ENCODE measurements at places on chromosomes 3 and 15. TPM values are rescaled to one million over a fixed set of nuclear protein-coding genes. Genes with fewer than 3 reads are reported as not detected.

DNA sequence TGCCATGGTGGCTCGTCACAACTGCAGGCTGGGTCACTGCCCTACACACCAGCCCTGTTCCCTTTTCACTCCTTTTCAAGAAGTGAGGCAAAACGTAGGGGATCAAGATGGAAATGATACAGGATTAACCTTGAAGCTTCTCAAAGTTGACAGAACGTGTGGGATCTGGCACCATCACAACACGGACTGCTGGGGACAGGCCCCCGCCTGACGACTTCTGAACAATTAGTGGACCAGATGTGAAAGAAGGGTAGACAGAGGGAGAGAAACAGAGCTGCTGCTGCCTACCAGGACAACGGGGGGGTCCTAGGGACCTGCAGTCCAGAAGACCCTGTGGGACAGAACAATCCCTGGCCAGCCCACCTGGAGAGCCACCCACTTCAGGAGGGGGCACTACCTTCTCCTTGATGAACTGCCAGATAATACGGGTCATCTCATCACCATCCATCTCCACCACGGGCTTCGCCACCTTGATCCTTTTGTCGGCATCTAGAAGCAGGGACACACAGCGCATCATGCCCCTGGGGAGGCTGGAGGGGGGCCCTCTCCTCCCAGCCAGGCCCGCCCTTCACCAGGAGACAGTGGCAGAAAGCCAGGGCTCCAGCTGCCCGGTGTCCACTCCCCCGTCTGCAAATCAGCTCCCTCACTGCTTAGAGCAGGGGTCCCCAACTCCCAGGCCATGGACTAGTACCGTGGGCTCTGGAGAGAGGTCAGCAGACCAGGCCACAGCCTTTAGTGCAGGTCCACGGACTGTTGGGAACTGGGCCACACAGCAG, 10.9 kb downstream of the IDH2 start:
- no peak overlapping the region for H3K27ac ChIP-seq
- DNase-seq: no peak
- peaks cover 4% of the 10 kb centered on the region for H3K4me1 ChIP-seq
- H3K27me3 ChIP-seq: no peaks in the 10 kb centered on the region

LRRC49 gene
- total RNA-seq: 0.16 TPM

- H3K4me1 ChIP-seq: no peaks in the 10 kb centered on the region
- no peak overlapping the region for H3K4me3 ChIP-seq
- H3K36me3 ChIP-seq: peaks cover 12% of the 10 kb centered on the region
- DNase-seq: no peak
- no peak overlapping the region for H3K27ac ChIP-seq
These were observed 6.7 kb downstream of the RFT1 start for GRCh38 chr3:53123510-53123909.

GRCh38 chr3:145286937-145287336, 874.0 kb downstream of the PLOD2 start:
- H3K27ac ChIP-seq: no peak overlapping the region
- no peak for DNase-seq
- no peak overlapping the region for H3K4me3 ChIP-seq
- no peaks in the 10 kb centered on the region for H3K36me3 ChIP-seq
- H3K27me3 ChIP-seq: no peaks in the 10 kb centered on the region
- H3K4me1 ChIP-seq: no peaks in the 10 kb centered on the region

DNA sequence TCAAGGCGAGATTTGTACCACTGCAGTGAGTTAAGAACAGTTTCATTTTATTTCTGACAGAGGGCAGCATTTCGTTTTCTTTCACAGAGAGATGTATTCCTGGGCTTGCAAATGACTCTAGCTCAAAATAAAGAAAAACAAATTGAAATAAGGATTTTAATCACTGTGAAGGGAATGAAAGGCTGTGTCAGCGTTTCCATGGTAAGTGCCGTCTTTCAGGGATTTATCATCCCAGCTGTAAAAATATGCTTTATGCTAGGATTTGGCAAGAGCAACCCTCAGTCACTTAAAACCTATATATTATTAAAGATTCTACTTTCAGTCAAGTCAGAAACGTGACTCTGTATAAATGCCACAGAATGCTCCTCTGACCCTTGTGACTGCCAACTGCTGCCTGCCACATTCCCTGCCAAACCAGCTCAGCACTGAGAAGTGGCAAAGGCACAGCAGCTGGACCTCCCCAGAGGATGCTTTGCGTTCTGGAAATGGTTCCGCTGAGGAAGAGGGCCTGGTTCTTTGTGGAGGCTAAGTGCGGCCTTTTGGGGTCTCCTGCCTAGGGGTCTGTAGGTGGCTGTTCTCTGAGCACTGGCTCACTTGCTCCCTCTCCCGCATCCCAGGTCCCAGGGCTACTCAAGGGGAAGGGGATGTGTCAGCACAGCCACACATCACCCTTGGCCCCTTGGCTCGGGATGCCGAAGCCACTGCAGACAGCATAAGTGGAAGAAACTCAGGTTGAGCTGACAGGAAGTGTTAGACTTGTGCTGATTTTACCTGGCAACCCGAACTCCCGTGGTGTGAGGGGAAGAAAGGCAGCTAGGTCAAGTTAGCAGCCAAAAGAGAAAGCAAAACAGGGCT, 56.6 kb upstream of the POMGNT2 start:
- peaks cover 18% of the 10 kb centered on the region for H3K4me1 ChIP-seq
- no peaks in the 10 kb centered on the region for H3K36me3 ChIP-seq

- DNase-seq: no peak
- no peaks in the 10 kb centered on the region for H3K36me3 ChIP-seq
- H3K4me1 ChIP-seq: peaks cover 35% of the 10 kb centered on the region
- H3K27ac ChIP-seq: peak overlapping the region; percentile 96
- peak overlapping the region; percentile 94 for H3K4me3 ChIP-seq
These were observed 785 bp upstream of the IFT57 start for GRCh38 chr3:108222853-108223565.

ACTRT3 gene
- total RNA-seq: not detected

GRCh38 chr3:153045150-153045549, 116.9 kb upstream of the RAP2B start:
- DNase-seq: no peak
- H3K27me3 ChIP-seq: no peaks in the 10 kb centered on the region
- H3K27ac ChIP-seq: no peak overlapping the region
- H3K4me1 ChIP-seq: no peaks in the 10 kb centered on the region
- H3K4me3 ChIP-seq: no peak overlapping the region
- no peaks in the 10 kb centered on the region for H3K36me3 ChIP-seq

DNA sequence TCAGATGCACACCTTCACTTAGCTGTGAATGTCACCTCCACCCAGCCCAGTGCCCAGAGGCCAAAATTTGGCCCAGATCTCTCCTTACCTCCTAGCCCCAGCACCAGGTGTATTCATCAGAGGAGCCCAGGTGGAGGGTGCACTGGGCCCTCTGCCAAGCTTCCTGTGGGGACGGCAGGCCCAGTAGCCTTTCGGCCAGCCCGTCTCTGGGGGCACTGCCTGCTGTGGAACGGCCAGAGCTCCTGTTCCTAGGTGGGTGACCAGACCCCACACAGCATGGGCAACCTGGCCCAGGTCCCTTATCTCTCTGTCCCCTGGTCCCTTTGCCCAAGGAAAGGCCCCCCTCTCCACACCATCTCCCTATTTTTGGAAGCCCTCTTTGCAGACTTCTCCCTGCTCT, 67.8 kb downstream of the AAGAB start:
- H3K36me3 ChIP-seq: peaks cover 11% of the 10 kb centered on the region
- no peaks in the 10 kb centered on the region for H3K27me3 ChIP-seq
- no peak overlapping the region for H3K4me3 ChIP-seq
- DNase-seq: no peak
- no peak overlapping the region for H3K27ac ChIP-seq

GRCh38 chr3:53695324-53695690, 150.9 kb downstream of the CHDH start:
- no peak for DNase-seq
- H3K36me3 ChIP-seq: no peaks in the 10 kb centered on the region

- H3K36me3 ChIP-seq: peaks cover 2% of the 10 kb centered on the region
- H3K27ac ChIP-seq: no peak overlapping the region
- DNase-seq: no peak
- no peak overlapping the region for H3K4me3 ChIP-seq
- H3K27me3 ChIP-seq: no peaks in the 10 kb centered on the region
These were observed 59.6 kb downstream of the ESYT3 start for GRCh38 chr3:138493804-138494606.

TTLL13 gene
- total RNA-seq: 0.47 TPM

MORC1 gene
- not detected for total RNA-seq

DNA sequence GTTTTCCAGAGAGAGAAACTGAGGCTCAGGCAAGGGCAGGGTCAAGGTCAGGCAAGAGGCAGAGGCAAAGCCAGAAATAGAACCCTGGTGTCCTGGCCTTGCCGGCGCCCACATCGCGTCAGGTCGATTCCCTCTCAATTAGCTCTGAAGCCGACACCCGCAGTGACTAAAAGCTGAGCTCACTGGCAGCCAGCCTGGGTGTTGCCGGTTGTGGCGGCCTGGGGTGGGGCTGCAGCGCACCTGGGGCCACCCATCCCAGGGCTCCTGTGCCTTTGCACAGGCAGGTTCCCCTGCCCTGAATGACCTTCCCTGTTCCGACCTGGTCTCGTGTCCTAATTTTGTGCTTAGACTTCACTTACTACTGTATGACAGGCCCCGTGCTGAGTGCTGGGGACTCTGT, 6.2 kb downstream of the SEMA3F start:
- no peaks in the 10 kb centered on the region for H3K36me3 ChIP-seq
- no peak overlapping the region for H3K4me3 ChIP-seq
- DNase-seq: no peak

GRCh38 chr15:77059786-77060361, 11.0 kb downstream of the TSPAN3 start:
- no peak overlapping the region for H3K4me3 ChIP-seq
- no peak overlapping the region for H3K27ac ChIP-seq
- H3K36me3 ChIP-seq: no peaks in the 10 kb centered on the region
- no peak for DNase-seq
- H3K27me3 ChIP-seq: no peaks in the 10 kb centered on the region

SYNPR gene
- not detected for total RNA-seq

WNT7A gene
- total RNA-seq: 12.8 TPM

- no peaks in the 10 kb centered on the region for H3K4me1 ChIP-seq
- no peak overlapping the region for H3K4me3 ChIP-seq
- peaks cover 4% of the 10 kb centered on the region for H3K27me3 ChIP-seq
- DNase-seq: no peak
- H3K27ac ChIP-seq: no peak overlapping the region
These were observed 34.5 kb upstream of the B3GALNT1 start for GRCh38 chr3:161139686-161140085.

GRCh38 chr3:35789042-35789831, 149.9 kb downstream of the ARPP21 start:
- no peak overlapping the region for H3K4me3 ChIP-seq
- no peaks in the 10 kb centered on the region for H3K4me1 ChIP-seq
- H3K27me3 ChIP-seq: no peaks in the 10 kb centered on the region
- DNase-seq: no peak

ZNF660 gene
- 0.47 TPM for total RNA-seq

SERINC4 gene
- total RNA-seq: 0.20 TPM

GRCh38 chr3:42914771-42915515, 9.0 kb downstream of the ZNF662 start:
- H3K36me3 ChIP-seq: no peaks in the 10 kb centered on the region
- no peak overlapping the region for H3K4me3 ChIP-seq

- H3K4me3 ChIP-seq: no peak overlapping the region
- DNase-seq: no peak
- H3K27ac ChIP-seq: no peak overlapping the region
- no peaks in the 10 kb centered on the region for H3K36me3 ChIP-seq
These were observed 436.8 kb upstream of the CNTN4 start for GRCh38 chr3:1661839-1662238.

DNA sequence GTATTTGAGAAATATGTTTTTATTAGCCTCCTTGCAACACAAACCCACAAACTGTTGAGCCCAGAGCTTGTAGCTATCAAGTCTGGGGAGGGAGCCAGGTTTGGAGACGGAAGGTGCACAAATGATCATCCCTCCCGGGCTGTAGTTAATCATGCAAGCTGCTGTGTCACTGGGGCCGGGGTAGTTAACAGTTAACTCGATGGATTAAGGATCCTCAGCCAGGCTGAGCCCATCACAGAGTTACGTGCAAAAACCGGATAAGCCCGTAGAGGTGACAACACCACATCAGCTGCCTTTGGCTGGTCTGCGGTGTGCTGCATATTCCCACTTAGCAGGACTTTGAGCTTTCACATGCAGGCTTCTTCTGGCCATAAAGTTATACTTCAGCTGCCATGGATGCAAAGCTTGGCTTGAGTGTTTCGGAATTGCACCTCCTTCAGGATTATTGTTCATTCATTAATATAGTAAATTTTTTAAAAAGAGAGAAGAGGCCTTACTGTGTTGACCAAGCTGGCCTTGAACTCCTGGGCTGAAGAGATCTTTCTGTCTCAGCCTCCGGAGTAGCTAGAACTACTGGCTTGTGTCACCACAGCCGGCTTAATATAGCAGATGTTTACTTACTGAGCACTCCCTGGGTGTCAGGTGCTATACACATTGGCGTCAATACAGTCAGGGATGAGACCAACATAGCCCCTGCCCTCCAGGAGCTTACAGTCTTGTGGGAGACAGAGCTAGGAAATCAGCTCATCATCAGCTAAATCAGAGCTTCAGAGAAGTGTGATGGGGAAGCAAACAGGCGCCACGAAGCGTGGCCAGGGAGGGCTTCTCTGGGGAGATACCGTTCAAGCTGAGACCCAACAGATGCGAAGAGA, 226.8 kb upstream of the BHLHE40 start:
- H3K27ac ChIP-seq: no peak overlapping the region
- no peaks in the 10 kb centered on the region for H3K36me3 ChIP-seq
- no peak overlapping the region for H3K4me3 ChIP-seq
- no peaks in the 10 kb centered on the region for H3K27me3 ChIP-seq

GRCh38 chr3:55782807-55783206, 295.7 kb upstream of the WNT5A start:
- no peak for DNase-seq
- H3K27me3 ChIP-seq: no peaks in the 10 kb centered on the region
- H3K27ac ChIP-seq: no peak overlapping the region
- H3K4me3 ChIP-seq: no peak overlapping the region

SLC6A20 gene
- 0.26 TPM for total RNA-seq

DNA sequence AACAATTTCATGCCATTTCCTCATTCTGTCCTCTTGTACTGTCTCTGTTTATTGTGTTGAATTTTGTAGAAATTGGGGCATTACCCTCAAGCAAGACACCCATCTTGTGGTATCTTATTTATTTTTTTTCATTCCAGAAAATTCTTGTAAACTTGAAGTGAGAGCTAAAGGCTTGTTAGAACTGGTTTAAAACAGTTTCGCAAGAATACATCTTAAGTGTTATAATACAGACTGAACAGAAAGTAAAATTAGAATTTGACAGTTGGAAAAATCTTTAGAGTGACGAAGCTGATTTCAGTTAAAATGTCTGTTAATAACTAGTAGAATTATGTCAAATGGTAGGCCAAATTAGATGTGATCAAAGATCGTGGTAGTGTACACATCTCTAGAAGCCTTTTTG, 26.9 kb downstream of the RNF13 start:
- no peaks in the 10 kb centered on the region for H3K27me3 ChIP-seq
- H3K4me3 ChIP-seq: no peak overlapping the region
